ENCODE measurements at places on chromosomes 4 and X.

DNA sequence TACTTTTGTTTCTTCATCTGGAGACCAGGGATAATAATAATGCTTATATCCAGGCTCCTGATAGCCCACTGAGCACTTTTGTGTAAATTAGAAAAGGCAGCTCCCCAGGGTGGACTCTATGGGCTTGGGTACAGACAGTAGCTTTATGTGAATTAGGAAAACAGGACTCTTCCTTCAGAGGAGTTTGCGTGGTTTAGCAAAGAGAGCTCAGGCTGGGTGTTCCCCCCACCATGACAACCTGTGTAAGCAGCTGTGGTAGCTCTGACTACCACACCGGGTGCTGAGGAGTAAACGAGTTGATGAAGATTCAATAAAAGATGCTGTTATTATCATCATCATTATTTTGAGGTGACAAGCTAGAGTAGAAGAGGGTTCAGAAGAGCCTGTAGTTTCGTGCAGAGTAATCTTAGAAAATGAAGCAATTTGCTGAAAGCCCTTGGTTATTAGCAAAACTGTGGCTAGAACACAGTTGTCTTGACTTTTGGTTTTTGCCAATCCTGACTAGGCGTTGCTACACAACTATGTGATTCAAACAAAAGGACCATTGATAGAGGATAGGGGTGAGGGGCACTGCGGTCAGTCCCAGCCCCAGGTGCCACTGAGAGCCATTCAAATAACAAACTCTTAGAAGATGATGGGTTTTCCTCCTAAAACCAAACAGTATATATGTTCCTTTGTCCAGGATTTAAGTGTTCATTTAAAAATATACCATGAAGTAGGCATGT, 60.6 kb upstream of the LIMCH1 start:
- no peak for DNase-seq

- DNase-seq, result peak; percentile 67
Observed at GRCh38 chr4:26746802-26747213, 113.8 kb upstream of the STIM2 start.

GRCh38 chr4:116070283-116070682, 956.9 kb upstream of the NDST4 start:
- no peak for DNase-seq

GRCh38 chr4:36123906-36124305, 120.4 kb downstream of the ARAP2 start:
- no peak for DNase-seq

- DNase-seq, result no peak
Observed at GRCh38 chr4:41189076-41189475, 25.3 kb downstream of the APBB2 start.

GRCh38 chrX:80765220-80765625, 44.5 kb downstream of the BRWD3 start:
- DNase-seq, result no peak

DNA sequence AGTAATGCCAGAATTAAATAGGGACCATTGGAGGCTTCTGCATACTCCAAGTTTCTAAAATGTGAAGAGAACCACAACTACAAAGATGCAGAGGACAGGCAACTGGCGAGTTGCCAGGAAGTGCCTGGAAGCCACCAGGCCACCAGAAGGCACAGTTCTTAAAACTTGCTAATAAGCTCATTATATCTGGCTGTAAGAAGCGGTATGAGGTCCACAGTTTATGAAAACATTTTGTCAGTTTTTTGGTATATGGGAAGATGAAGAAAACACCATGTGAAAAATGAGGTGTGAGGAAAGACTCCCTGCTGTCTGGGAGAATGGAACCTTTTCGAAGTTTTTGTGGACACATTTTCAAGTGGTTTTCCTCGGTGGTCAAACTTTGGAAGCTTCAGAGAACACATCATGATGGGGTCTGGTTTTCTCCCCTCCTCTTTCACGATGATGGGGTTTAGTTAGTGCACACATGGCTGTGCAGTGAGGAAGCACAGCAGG, 202.7 kb downstream of the NR3C2 start:
- DNase-seq, result no peak

DNA sequence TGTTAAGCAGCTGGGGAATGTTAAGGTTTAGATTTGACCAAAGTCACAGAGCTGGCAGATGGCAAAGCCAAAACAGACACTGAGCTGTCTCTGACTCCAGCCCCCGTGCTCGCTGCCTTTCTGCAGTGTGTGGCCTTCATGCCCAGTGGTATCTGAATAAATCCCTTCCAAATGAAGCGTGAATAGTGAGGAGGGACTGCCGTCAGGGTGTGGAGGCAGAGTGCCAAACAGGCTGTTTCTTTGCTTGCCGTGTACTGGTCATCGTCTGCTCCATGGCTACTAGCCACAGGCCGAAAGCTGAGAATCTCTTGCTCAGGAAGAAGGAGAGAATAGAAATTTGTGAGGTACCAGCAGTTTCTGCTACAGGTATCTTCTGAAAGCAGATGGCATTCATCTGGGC, 19.7 kb downstream of the PRIMPOL start:
- DNase-seq, result no peak

DNA sequence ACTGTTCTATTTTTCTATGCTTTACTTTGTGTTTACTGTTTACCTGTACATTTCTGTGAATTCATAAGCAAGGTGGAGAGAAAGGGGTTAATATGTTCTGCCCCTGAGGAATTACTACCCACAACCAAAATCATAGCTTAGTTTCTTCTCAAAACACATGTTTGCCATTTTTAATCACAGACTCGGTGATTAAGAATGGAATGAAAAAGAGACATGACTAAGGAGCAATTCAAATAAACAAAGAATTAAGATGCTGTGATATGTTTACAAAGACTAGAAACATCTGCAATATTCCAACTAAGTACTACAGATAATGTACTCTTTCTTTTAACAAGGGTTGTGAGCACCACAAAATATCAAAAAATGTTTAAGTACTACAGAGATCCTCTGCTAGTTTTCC, 11.7 kb upstream of the FAT4 start:
- no peak for DNase-seq

- no peak for DNase-seq
Observed at GRCh38 chrX:41655631-41656030, 33.1 kb upstream of the GPR34 start.

DNA sequence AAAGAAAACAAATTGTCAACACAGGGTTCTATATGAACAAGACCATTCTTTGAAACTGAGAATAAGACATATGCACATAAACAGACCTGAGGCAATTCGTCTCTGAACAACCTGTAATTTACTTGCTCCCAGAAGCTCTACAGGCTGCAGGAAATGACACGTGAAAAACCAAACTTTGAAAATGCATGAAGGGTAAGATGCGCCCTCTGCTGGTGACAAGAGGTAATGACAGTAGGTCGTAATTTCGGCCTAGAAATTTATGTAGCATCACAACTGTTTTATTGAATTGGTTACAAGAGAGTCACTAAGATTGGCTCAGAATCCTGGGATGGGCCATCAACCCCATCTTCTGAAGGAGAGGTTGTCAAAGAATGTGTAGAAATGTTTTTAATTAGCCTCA, 276.5 kb downstream of the PPP4R3C start:
- DNase-seq, result no peak

DNA sequence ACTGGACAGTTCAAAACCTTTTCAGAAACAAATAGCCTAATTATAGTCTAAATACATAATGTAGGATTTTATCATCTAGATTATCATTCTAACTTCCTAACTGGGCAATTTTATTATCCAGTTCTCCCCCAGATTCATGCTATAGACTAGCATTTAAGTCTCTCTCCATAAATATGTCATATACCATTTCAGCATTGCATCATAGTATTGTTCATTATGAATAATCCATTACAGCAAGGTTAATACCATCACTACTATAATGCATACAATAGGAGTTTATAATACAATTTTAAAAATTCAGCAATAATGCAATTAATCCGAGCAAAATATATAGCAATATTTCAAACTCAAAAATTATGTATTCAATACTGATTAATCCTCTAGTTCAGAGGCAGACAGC, 77.4 kb downstream of the PDGFC start:
- DNase-seq, result no peak

DNA sequence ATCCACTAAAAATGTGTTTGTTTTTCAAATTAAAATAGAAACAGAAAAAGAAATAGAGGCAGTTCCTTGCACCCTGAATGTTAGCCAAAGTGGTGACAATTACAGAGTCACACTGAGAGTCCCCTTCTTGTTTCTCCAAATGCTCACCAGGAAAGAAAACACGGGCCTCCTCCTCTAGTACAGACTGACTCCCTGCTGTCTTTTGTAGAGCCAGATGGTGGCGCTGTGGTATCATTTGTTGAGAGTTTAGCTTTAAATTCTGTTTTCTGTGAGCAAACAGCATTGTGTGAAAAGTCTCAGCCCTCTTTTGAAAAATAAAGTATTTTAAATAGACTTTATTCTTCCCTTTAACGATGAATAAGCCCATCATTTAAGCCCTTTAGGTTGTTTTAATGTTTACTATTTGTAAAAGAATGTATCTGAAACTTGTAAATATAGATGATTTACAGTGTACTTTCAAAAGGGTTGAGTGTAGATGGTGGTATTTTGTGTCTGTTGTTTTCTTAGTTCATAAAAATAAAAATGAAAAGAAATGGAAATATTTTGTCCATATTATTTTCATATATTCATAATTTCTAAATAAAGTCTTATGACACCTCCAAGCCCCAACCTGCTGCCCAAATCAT, 36.9 kb upstream of the ATOH1 start:
- no peak for DNase-seq

DNA sequence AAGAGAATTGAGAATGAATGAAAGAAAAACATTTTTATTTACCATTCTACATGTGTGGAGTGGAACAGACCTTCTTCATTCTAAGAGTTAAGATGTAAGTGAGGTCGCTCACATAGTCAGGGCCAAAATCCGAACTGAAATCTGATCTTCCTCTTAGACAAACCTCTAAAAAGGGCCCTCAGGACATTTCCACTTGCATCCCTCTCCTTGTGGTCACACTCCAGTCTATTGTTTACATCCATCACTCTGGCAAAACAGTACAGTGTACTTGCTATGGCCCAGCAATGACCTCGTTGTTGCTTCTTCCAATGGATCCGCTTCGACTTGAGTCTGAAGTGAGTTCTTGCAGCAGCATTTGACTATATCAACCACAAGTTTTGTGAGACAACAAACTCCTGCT, 54.2 kb downstream of the MOSPD2 start:
- DNase-seq, result no peak

- no peak for DNase-seq
Observed at GRCh38 chrX:46737462-46737861, 21.5 kb downstream of the SLC9A7 start.

DNA sequence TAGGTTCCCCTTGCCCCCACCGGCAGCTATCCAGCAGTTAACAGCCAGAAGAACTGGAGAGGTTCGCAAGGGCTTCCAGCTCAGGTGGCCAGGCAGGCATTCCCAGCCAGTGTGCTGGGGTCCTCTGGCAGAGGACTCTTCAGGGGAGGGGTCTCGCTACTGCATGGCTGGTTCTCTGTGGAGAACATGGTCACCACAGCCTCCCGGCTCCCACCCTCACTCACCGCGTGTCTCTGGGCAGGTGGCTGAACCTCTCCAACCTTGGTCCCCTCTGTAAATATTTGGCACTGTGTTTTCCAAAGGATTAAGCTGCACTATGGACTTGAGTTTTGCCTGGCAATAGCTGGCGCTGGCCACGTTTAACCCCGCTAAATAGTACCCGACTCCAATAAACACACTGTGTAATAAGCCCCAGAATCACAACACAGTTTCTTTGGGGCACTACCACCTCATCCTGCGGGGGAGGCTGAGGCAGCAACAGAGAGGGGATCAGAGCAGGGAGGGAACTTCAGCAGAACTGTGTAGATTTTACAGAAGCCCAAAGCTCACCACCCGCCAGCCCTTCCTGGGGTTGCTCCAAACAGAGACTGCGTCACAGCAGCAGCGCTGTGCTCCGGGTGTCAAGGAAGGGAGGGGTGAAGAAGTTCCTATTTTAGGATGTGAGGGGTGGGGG, 15.2 kb downstream of the BCOR start:
- DNase-seq, result no peak

DNA sequence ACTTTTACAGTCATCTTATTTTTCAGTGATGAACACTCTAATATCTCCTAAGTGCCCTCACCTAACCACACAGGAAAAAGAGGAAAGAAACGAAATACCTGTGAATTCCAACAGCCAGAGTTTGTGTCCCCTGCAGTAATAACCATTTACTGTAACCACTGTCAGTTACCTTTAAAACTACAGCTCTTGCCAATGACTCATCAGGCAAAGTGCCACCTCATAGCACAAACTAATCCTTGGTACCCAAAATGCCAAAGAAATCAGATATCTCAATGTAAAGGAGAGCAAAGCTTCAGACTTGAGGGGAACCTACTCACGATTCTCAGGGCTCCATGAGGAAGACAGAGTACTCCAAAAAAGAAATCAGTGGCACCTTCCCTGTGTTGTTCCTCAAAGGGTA, 146.5 kb downstream of the NDST3 start:
- DNase-seq, result no peak

DNA sequence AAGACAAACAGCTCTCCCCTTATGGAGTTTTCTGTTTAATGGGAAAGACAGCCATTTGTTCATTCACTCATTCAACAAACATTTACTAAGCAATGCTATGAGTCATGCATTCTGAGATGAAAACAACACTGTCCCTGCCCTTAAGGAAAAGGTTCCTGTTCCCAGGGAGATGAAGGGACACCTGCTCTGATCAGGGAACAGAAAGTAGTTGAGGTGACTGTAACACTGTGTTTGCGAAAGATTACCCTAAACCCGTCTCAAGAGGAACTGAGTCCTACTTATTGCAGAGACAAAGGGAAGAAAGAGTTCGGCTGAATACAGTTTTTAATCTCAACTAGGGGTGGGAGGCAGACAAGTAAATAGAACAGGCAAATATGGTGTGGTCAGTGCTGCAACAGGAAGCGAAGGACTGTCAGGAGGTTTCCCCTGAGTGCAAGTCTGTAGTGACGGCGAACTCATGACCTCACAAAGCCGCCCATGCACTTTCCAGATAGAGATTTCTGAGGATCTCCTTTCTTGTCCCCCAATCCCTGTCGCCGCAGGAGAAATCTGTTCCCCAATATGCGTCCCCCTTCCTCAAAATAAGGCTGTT, 712 bp downstream of the STX18 start:
- peak; percentile 65 for DNase-seq

- no peak for DNase-seq
Observed at GRCh38 chr4:31674313-31674947, 954.3 kb downstream of the PCDH7 start.

- DNase-seq, result no peak
Observed at GRCh38 chr4:182904211-182904761, 12.9 kb downstream of the DCTD start.

DNA sequence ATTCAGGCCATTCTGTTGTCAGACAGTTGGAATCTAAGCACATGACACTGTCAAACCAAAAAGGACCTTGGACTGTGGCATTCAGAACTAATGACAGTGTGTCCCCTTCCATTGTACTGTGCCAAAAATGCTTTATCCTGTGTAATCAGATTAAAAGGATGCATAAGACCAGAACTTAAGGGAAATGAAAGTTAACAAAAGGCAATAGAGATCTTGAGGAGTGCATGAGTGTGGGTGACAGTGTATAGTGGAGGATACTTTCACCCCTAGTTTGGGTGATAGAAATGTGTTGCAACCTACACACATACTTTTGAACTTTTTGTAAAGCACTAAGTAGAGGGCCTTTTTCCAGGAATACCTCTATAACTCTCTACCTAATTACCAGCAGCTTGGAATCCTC, 4.5 kb downstream of the CYSLTR1 start:
- DNase-seq, result no peak

GRCh38 chrX:15468036-15468435, 25.1 kb downstream of the PIR start:
- no peak for DNase-seq
